ENCODE measurements at places on chromosomes 6 and 20.

- DNase-seq, result no peak
Measured at GRCh38 chr6:93575495-93576267, 156.3 kb upstream of the EPHA7 start.

- no peak for DNase-seq
Measured at GRCh38 chr6:147693181-147693580, 184.7 kb downstream of the SAMD5 start.

- peak; percentile 52 for DNase-seq
Measured at GRCh38 chr6:31829633-31830283, 2.2 kb downstream of the HSPA1B start.

DNA sequence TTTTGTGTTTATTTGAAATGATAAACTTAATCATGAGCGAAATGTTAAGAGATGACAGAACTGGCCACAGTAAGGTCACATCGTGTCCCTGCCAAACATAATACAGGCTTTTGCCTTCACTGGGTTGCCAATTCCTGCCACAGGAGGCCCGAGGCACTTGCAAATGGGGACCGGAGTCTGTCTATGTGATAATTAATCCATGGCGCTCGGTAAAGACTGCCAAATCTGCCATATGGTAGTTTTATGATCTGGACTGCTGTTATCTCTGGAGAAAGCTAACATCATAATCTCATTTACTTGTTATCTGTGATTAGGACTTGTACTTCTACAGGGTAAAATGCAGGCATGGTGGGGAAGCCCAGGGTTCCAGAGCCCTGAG, 170.5 kb upstream of the TSHZ2 start:
- DNase-seq, result no peak

DNA sequence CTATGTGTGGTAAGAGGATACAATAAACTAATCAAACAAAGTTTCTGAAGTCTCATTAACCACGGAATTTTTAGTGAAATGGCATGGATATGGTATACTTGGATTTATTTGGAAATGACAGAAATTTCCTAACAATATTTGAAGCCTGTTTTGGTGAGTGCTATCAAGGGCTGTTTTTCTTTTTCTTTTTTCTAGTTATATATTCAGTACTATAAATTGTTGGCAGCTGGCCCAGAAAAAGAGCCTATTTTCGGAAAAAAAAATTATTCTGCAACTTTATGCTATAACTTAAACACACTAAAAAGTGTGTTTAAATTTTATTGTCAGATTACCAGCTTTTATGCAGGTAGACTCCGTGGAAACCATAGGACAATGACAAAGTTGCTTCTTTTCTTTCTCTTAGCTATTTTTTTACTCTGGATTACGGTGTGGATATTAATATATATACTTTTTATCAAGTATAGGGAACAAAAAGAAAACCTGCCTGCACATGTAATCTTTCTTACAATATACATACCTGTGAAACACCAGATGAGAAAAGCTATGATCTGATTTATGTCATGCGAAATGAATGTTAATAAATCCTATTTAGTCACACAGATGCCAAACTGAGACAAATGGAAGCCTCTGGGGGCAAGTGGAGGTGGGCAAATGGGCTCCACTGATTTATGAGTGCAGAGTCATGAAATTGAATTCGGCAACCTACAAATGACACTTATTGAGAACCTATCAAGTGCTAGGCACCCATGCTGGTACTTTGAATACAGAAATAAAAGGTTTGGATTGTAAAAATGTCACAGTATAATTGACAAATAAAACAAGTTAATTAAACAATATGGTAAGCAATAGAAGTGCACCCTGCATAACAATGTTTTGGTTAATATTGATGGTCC, 919.5 kb upstream of the FLRT3 start:
- no peak for DNase-seq

GRCh38 chr20:3911956-3912355, 22.8 kb downstream of the PANK2 start:
- DNase-seq, result no peak

GRCh38 chr6:41786451-41787218, 859 bp upstream of the TOMM6 start:
- peak; percentile 78 for DNase-seq

GRCh38 chr6:17418281-17419188, 25.1 kb downstream of the CAP2 start:
- peak; percentile 27 for DNase-seq

DNA sequence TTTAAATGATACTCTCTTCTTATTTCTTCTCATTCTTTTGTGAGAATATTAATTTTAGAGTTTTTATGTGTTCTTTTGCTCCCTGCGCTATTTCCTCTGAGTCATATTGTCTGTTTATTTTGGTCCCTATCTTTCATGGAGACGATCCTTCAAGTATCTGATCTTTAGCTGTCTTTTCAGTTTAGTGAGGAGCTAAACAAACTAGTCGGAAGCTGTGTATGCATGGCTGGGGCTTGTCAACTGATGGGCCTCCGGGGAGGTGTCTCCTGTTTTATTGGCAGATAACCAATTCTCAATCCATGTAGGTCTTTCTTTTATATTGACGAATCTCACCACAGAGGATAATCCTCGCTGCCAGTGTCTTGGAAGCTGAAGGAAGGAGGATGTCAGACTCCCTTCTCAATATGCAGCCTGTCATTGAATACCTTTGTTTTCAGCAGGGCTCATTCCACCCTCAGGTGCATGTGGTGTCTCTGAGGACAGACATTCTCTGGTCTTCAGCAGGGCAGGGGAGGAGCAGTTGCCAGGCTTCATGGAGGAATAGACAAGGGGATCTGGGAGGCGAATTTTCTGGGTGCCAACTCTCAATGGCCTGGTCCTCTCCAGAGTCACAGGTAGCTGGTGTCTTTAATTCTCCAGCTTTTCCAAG, 64.9 kb downstream of the RNF182 start:
- DNase-seq, result no peak

DNA sequence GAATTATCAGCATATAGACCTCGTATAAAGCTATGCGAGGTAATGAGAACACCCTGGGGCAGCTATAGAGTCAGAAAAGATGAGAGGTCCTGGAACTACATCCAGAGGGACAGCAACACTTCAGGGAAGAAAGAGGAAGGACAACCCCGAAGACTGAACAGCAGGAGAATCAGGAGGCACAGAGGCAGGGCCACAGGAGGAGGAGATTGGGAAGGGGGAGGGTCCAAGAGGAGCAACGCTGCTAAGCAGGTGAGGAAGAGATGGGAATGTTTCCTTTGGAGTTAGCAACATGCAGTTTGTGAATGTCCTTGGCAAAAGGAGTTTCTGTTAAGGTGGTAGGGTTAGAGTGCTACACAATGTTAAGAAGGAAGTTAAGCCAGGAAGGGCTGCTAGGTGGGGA, 79.5 kb upstream of the OLIG3 start:
- DNase-seq, result no peak

GRCh38 chr20:1241456-1241855, 15.6 kb downstream of the RAD21L1 start:
- DNase-seq, result peak; percentile 6

DNA sequence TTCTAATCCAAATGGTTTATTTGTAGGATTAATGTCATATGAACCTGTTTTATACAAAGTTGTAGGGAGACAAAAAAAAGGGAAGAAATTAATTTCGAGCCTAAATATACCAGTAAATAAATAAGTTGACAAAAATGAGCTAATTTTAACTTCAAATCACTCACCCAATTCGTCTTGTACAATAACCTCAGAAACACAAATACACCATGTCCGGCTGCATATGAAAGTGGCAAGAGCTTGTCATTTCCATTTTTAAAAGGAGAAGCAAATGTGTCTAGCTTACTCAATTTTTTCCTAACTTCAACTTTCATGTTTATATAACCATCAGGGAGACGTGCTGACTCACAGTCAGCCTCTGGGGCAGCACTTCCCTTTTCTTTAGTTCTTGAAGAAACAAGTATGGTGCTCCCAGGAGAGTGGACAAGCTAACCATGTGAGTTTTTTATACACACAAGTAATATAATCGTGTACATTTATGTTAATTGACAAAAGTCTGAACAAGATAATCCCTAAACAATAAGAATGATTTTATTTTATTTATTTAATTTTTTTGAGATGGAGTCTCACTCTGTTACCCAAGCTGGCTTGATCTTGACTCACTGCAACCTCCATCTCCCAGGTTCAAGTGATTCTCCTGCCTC, 55.5 kb upstream of the SGK1 start:
- peak; percentile 18 for DNase-seq

DNA sequence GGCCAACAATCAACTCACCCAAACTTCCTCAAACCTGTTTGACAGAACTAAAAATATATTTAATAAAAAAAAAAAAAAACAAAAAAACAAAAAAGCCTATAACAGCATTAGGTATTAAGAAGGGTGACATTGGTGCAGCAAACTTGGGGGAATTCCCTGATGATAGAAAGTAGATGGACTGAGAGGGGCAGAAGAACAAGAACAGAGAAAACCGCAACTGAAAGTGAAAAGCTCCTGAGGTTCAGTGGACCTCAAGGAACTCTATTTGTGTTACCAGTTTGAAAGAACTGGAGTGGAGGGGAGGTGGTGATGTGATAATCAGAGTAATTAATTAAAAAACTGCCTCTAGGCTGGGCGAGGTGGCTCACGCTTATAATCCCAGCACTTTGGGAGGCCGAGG, 53.8 kb downstream of the MACROD2 start:
- DNase-seq, result no peak

DNA sequence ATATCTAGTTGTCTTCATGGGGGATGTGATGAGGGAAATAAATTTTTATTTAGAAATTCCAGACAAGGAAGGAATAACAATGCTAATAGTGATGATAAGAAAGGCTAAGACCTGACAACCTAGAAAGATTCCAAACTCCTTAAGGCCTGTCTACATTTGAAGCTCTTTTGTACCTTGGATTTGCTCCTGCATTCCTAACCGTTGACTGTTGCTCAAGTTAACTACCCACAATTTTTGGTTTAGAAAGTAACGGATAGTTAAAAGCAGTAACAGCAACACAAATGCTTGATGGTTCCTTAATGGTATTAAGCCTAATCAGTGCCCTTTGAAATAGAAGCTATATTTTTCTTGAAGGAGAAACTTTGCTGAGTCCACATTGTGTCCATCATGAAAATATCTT, 52.9 kb downstream of the TRMT11 start:
- peak; percentile 49 for DNase-seq

DNA sequence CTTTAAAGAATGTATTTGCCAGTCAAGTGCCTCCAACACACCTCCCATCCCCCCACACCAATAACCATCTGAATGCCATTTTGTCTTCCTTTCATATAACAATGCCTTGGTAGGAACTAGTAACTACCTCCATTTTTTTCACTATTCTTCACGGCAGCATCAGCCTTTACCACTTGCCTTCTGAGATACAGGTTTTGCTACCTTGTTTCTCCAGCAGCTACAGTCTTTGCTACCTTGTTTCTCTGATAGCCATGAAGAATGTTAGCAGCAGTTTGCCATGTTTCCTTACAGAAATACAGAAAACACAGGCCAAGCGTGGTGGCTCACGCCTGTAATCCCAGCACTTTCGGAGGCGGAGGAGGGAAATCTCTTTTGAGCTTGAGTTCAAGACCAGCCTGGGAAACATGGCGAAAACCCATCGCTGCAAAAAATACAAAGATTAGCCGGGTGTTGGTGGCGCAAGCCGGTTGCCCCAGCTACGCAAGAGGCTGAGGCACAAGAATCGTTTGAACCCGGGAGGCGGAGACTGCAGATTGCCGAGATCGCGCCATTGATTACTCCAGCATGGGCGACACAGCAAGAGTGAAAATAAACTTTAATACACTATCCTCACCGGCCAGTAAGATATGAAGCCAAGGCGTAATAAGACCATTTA, 100.9 kb downstream of the HFE start:
- DNase-seq, result peak; percentile 60

- DNase-seq, result no peak
Measured at GRCh38 chr6:106380407-106380806, 19.9 kb downstream of the CRYBG1 start.

DNA sequence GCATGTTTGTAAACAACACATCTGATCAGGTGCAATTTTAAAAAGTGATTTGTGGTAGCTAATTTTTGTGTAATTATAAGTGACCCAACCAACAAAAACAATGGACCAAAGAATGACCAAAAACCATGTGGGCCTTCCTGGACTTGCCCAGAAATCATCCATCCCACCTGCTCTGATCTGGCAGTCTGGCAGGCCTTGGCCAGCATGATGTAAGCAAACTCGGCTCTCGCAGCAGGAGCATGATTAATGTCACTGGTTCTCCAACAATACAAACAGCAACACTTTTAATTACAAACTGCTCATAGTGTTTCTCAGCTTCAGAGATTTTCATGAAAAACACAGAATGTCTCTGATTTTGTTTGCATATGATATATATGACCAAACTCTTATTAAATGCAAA, 16.1 kb downstream of the TP53INP2 start:
- no peak for DNase-seq

DNA sequence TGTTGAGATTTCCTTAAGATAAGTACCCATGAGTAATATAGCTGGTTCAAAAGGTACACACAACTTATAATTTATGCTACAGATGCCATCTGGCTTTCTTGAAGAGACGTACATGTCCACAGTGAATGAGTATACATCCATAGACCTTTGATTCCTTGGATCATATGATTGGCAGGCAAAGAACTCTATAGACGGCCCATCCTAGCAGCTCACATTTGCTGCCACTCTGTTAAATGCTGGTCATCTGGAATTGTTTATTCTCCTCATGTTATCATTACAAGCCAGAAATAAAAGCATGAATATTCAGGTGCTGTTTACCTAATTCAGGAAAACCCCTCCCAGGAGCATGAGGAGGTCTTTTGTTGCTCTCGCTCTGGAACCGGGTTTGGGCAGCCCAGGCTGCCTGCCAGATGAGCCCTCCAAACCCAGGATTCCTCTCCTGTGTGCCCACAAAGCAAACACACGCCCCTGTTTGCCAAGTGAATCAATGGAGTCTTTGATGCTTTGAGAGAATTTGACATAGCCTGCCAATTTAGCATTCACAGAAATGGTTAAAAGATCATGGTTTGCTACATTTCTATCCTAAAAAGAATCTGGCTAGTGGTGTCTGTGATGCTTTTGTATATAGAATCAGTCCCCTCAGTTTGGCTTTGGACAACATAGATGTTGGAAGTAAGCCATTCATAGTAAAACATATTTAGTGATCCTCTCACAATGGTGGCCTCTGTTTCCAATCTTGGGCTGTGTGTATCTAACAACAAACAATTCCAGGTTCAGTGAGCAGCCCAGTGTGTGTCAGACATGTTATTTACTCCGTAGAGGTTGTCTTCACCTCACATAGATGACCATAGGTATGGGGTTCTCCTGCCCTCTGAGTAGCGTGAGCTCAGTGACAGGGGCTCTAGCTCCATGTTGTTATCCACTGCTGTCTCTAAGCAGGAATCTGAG, 17.5 kb upstream of the PLCG1 start:
- no peak for DNase-seq

DNA sequence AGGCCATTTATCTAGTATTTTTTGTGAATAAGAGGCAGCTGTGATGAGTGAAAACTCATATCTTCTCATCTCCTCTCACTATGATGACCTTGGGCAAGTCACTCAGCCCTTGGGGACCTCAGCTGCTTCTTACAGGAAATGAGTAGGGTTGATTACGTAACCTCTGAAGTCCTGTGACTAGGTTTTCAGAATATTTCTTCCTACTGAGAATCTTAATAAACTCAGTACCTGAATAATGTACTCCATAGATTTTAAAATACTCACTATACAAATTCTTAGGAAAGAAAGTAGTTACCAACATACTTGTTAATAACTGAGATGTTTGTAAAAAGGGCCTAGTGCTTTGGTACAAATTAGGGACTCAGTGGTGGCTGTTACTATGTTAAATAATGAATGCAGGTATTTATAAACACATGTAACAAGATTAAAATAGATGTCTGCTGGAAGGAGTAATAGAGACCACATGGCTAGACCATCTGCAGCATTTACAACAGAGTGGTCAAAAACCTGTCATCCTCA, 60.9 kb downstream of the RPRD1B start:
- peak; percentile 47 for DNase-seq

All from ACHN (cell line).